ENCODE measurements at places on chromosomes 1 and 21. TPM values are rescaled to one million over a fixed set of nuclear protein-coding genes. Genes with fewer than 3 reads are reported as not detected.

Gene GPBP1L1
- 128 TPM for total RNA-seq

Gene ITLN2
- total RNA-seq = not detected

Gene NECTIN4
- 0.65 TPM for total RNA-seq

Gene KCNQ4
- total RNA-seq = not detected

Gene ASPM
- total RNA-seq = 17.0 TPM

Gene BCAS2
- total RNA-seq = 39.8 TPM

Gene KIRREL1
- total RNA-seq = 42.2 TPM

Gene UBE2U
- total RNA-seq = not detected

Gene COL11A1
- total RNA-seq = under 0.01 TPM

Gene S100A1
- total RNA-seq = not detected

Gene C1QA
- not detected for total RNA-seq

Gene PTPRU
- 3.6 TPM for total RNA-seq

Gene PDPN
- 0.33 TPM for total RNA-seq

Gene PADI4
- not detected for total RNA-seq

Gene WDR64
- total RNA-seq = not detected

Gene GRHL3
- total RNA-seq = not detected

Gene FCRL4
- total RNA-seq = under 0.01 TPM

Gene S100A3
- 0.98 TPM for total RNA-seq
